Thoracic aorta endothelial cell (primary cell): ENCODE measurements at places on chromosomes 13 and 19. TPM values are rescaled to one million over a fixed set of nuclear protein-coding genes. Genes with fewer than 3 reads are reported as not detected.

The WTIP gene
- total RNA-seq, result 15.4 and 15.7 TPM in 2 replicates

The IGFL3 gene
- not detected in 2 replicates for total RNA-seq

The TNFSF9 gene
- 0.40 and 0.79 TPM in 2 replicates for total RNA-seq

The ARID3A gene
- total RNA-seq, result 6.9 and 10.0 TPM in 2 replicates

The CPB2 gene
- not detected in 2 replicates for total RNA-seq

The ODAD3 gene
- 0.50 TPM in 1 of 2 replicates, not detected in the other for total RNA-seq

The SERP2 gene
- total RNA-seq, result 0.36 and 0.80 TPM in 2 replicates

The GRK1 gene
- total RNA-seq, result under 0.01 TPM in 1 of 2 replicates, not detected in the other

The SYCN gene
- not detected in 2 replicates for total RNA-seq

The MEDAG gene
- total RNA-seq, result 13.0 and 20.5 TPM in 2 replicates

The SLITRK6 gene
- total RNA-seq, result not detected in 2 replicates

The LIG1 gene
- 46.5 and 50.0 TPM in 2 replicates for total RNA-seq

The MBD3L3 gene
- total RNA-seq, result not detected in 2 replicates

The GTF2F2 gene
- 30.7 and 31.6 TPM in 2 replicates for total RNA-seq

The MEF2B gene
- total RNA-seq, result 0.13 TPM in 1 of 2 replicates, not detected in the other

The ALOX5AP gene
- not detected in 2 replicates for total RNA-seq

The KLK12 gene
- total RNA-seq, result not detected in 2 replicates

The GDF15 gene
- total RNA-seq, result 103 and 114 TPM in 2 replicates

The KASH5 gene
- total RNA-seq, result not detected in 2 replicates

The LILRA6 gene
- total RNA-seq, result not detected in 2 replicates

The CBLC gene
- total RNA-seq, result not detected in 2 replicates

The TEX26 gene
- not detected in 2 replicates for total RNA-seq

The RFPL4A gene
- not detected in 2 replicates for total RNA-seq

The COL5A3 gene
- under 0.01 TPM in 1 of 2 replicates, not detected in the other for total RNA-seq

The SYDE1 gene
- total RNA-seq, result 14.0 and 19.2 TPM in 2 replicates

The PSPN gene
- total RNA-seq, result 0.93 and 1.1 TPM in 2 replicates

The MYO1F gene
- under 0.01 and 0.36 TPM in 2 replicates for total RNA-seq

The ADAT3 gene
- total RNA-seq, result 3.9 and 5.6 TPM in 2 replicates

The ADAMTSL5 gene
- total RNA-seq, result 0.22 and 0.53 TPM in 2 replicates

The PNPLA6 gene
- 110 and 122 TPM in 2 replicates for total RNA-seq

The BLOC1S3 gene
- total RNA-seq, result 6.7 and 8.4 TPM in 2 replicates

The CPT1C gene
- total RNA-seq, result 7.5 and 13.3 TPM in 2 replicates

The PRR22 gene
- total RNA-seq, result 0.40 and 0.65 TPM in 2 replicates

The SCEL gene
- not detected in 2 replicates for total RNA-seq

The NXNL1 gene
- not detected in 2 replicates for total RNA-seq

The BRD4 gene
- total RNA-seq, result 29.4 and 38.1 TPM in 2 replicates

The ADGRL1 gene
- 2.1 and 2.5 TPM in 2 replicates for total RNA-seq

The FGF22 gene
- not detected in 2 replicates for total RNA-seq

The MCEMP1 gene
- total RNA-seq, result not detected in 2 replicates

The SEMA6B gene
- total RNA-seq, result 116 and 141 TPM in 2 replicates

The NANOS3 gene
- total RNA-seq, result not detected in 2 replicates

The ZNF835 gene
- total RNA-seq, result 0.14 TPM in 1 of 2 replicates, not detected in the other

The ZNF497 gene
- total RNA-seq, result 0.36 and 0.40 TPM in 2 replicates

The NLRP4 gene
- not detected in 2 replicates for total RNA-seq
